Aorta (tissue), 5 donors: ENCODE measurements at places on chromosomes 6 and 20. TPM values are rescaled to one million over a fixed set of nuclear protein-coding genes. Genes with fewer than 3 reads are reported as not detected.

DDX43 gene
- total RNA-seq: 0.78 TPM

GRCh38 chr6:136438441-136438840 is 111.8 kb downstream of the MAP7 start:
- DNase-seq: no peak

- no peak for DNase-seq
Observed at GRCh38 chr6:137218473-137218916, 690 bp downstream of the IFNGR1 start.

DNA sequence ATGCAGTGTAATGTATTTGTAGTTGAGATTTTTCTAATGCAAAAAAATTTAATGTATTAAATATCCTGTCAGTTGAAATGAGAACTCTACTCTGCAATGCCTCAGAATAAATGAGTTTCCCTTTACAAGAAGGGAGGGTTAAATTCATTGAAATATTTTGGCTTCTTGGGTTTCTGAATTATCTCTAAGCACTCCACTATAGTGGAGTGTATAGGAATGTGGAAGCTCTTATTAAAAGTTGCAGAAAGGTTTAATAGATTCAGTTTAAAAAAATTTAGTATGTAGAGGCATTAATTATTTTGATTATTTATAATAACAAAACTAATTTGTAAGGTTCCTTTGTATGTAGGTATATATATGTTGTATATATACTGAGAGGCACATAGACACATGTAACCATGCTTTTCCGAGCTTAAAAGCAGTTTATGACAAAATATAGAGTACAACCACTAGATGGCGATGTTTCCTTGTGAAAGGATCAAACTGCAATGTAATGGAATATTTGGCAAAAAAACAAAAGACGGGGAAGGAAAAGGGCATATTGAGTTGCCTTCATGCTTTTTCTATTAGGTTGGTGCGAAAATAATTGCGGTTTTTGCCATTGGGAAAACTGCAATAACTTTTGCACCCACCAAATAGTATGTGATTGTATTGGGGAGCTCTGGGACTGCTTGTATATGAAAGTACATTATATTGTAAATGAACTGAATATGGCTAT is 144.2 kb downstream of the MYO6 start:
- no peak for DNase-seq
